ENCODE measurements at places on chromosomes 1 and 21.

GRCh38 chr1:234827181-234827580 lies 217.2 kb upstream of the IRF2BP2 start:
- no peak for DNase-seq

DNA sequence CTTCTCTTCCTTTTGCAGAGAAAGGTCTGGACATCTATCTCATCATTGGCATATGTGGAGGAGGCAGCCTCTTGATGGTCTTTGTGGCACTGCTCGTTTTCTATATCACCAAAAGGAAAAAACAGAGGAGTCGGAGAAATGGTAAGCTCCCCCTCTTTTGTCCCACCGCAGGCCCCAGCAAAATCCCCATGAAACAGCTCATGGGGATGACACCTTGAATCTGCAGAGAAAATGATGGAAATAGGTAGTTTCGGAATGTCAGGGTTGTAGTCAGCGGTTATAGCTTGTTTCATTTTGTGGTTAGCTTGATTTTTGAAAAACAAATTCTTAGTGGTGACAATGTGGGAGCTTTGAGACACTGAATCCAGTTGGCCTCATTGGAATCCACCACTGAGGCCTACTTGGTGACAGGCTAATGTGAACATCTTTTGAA lies 10.3 kb downstream of the CD2 start:
- DNase-seq, result no peak

DNA sequence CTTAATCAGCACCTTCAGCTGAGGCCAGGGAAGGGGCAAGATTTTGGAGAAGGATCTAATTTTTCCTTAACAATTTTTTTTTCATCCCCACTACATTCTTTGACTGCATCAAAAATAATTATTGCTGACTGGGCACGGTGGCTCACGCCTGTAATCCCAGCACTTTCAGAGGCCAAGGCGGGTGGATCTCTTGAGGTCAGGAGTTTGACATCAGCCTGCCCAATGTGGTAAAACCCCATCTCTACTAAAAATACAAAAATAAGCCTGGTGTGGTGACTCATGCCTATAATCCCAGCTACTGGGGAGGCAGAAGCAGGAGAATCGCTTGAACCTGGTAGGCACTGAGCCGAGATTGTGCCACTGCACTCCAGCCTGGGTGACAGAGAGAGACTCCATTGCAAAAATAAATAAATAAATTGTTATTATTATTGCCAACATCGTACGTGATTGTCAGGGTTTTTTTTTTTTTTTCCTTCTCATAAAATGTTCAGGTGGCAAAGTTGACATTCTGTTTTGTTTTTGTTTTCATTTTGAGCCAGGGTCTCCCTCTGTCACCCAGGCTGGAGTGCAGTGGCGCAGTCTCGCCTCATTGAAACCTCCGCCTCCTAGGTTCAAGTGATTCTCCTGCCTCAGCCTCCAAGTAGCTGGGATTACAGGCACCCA lies 37.3 kb upstream of the MORC3 start:
- no peak for DNase-seq

- DNase-seq, result no peak
Observed at GRCh38 chr1:155008015-155008941, 5.7 kb downstream of the ZBTB7B start.

- DNase-seq, result no peak
Observed at GRCh38 chr1:7616076-7616832, 154.8 kb upstream of the VAMP3 start.

- no peak for DNase-seq
Observed at GRCh38 chr1:158509471-158510156, 37.6 kb downstream of the OR10R2 start.

- DNase-seq, result no peak
Observed at GRCh38 chr1:105632342-105633196, 1423.9 kb upstream of the PRMT6 start.

DNA sequence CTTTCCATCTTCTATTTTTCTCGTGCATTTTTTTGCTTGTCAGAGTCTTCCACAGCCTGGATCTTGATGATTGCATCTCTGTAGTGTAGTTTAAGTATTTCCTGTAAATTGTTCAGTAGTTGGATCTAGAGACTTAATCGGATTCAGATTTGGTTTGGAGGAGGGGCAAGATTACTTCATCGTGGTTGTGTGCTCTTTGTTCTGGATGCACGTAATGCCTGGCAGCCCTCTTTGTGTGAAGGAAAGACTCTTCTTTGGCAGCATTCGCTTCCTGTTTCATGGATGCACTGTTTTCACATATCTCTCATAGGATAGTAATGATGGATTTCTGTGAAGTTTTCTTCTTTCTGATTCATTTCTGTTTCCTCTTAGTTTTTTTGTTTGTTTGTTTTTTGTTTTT lies 14.2 kb downstream of the SEMA4A start:
- no peak for DNase-seq

DNA sequence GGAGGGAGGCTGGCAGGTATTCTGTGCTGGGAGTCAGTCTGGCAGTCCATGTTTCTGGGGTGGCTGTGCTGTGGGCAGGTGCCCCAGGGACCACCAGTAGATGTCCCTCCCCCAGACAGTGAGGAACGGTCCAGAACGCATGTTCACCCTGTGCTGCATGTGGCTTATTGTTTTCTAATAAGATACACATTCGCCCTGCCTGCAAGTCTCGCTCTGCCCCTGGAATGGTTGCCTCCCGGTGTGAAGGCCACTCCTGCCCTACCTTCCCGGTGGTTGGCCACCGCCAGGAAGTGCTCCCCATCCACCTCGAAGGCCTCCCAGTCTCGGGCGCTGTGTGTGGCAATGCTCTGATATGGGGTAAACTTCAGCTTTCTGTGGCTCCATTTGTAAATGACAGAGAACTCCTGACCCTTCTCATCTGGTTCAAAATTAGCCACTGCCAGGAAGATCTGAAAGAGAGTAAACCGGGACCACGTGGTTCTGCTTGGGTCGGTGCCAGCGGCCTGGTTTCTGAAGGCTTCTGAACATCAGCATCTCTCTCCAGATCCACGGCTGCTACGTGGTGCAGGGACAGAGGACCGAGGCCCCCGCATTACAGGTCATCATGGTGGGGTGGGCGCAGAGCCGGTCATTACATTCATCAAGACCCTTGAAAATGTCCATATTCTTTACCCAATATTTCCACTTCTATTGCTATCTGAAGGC lies 14.5 kb downstream of the KRTAP10-1 start:
- no peak for DNase-seq

DNA sequence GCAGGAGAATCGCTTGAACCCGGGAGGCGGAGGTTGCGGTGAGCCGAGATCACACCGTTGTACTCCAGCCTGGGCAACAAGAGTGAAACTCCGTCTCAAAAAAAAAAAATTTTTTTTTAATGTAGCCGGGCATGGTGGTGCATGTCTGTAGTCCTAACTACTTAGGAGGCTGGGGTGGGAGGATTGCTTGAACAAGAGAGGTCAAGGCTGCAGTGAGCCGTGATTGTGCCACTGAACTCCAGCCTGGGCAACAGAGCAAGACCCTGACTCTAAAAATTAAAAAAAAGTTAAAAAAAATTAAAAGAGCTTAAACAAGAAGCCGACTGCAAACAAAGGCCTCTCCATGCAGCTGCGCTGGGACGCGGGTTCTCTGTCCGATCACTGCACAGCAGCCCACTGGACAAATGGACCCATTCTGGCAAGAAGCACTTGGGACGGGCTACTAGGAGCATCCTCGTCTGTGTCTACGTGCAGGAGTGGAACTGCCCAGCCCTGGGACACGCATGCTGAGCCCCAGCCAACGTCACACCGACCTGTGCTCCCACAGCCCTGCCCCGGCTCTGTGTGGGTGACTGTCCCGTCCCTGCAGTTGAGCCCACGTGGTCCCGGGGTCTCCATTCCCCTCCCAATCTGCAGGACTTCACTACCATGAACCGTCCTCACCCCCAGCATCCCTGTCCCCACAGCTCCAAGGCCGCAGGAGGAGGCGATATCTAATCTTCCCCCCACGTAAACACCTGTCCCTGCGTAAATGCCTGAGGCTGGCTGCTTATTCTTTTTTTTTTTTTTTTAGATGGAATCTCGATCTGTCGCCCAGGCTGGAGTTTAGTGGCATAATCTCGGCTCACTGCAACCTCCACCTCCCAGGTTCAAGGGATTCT lies 12.3 kb downstream of the SLC35E2B start:
- no peak for DNase-seq

- no peak for DNase-seq
Observed at GRCh38 chr1:243723050-243723449, 127.0 kb downstream of the AKT3 start.
